ENCODE measurements at places on chromosomes 6 and 20.

DNA sequence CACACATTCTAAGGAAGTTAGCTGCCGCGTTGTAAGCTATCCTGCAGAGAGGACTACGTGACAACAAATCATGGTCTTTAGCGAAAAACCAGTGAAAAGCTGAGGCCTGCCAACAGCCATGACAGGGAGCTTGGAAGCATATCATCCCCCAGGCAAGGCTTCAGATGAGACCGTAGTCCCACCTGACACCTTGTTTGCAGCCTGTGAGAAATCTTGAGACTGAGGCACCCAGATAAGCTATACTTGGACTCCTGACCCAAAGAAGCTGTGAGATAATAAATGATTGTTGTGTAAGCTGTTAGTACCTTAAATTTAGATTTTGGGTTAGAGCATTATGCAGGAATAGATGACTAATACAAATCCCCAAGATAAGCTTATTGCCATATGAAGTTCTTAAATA, 45.4 kb upstream of the SENP6 start:
- no peak for DNase-seq

- DNase-seq = no peak
These were observed 13.7 kb downstream of the DACT2 start for GRCh38 chr6:168305863-168306262.

DNA sequence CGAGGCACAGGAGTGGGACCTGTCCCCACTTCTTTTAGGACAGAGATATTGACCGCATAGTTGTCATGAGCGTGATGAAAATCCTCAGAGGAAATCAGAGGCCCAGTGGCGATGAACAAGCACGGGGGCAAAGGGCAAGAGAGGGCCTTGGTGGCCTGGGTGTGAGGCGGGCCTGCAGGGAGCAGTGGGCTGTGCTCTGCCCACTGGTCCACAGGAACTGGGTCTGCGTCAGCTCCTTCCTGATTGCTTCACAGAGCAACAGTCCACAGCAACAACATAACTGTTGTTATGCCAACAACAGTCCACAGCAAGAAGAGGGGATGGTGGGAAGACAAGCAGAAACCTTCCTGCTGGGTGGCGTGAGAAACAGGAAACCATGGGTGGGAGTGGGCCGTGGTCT, 335.6 kb downstream of the ZFAND3 start:
- DNase-seq = no peak

- no peak for DNase-seq
These were observed 187.6 kb upstream of the SULF2 start for GRCh38 chr20:47972916-47973309.

GRCh38 chr6:37049758-37050044, 44.2 kb downstream of the FGD2 start:
- no peak for DNase-seq

DNA sequence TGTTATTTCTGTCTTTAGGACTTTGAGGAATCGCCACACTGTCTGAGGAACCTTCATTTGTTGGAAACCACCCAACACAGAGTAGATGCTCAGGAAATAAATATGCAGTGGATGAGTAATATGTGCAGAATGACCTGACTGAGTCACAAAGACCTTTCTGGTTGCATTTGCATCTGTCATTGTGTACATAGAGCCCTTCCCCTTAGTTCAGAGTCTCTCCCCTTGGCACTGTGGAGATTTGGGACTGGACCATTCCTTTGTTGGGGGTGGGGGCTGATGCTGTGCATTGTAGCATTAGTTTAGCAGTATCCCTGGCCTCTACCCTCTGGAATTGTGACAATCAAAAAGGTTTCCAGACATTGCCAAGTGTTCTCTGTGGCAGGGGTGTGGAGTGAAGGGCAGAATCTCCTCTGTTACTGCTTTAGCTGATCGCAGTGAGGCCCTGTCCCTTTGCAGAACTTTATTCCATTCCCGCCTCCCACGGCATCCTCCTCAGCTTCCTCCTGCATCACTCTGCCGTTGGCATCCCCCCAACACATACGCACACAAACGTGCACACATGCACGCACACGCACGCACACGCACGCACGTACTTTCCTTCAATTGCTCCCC, 64.5 kb downstream of the EYA2 start:
- no peak for DNase-seq

GRCh38 chr6:143773506-143774150, 69.5 kb upstream of the LTV1 start:
- DNase-seq = no peak

DNA sequence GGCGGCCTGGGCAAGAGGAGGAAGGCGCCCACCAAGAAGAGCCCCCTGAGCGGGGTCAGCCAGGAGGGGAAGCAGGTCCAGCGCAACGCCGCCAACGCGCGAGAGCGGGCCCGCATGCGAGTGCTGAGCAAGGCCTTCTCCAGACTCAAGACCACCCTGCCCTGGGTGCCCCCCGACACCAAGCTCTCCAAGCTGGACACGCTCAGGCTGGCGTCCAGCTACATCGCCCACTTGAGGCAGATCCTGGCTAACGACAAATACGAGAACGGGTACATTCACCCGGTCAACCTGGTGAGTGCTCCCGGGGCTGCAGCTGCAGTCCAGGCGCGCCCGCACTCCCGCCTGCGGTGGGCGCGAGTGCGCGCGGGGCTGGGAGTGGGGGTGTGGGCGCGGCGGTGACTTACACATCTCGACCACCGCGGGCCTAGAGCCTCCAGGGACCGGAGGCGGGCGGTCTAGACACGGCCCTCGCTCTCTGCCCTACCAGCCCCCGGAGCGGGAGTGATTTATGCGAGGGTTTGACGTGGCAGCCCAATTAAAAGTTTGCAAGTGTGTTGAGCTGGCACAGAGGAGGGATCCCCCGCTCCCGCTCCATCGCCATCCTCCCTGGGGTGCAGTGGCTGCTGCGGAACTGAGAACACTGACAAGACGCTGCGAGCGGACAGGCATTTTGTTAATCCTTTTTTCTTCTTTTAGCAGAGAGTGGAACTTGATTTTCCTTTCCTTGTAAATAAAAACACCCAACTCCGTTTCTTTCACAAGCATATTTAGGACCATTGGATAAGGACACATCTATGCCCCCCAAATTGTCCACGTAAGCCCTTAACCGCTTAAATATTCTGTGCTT, 867 bp downstream of the TCF21 start:
- DNase-seq = no peak

GRCh38 chr6:137589067-137589848, 95.1 kb upstream of the OLIG3 start:
- DNase-seq = no peak

DNA sequence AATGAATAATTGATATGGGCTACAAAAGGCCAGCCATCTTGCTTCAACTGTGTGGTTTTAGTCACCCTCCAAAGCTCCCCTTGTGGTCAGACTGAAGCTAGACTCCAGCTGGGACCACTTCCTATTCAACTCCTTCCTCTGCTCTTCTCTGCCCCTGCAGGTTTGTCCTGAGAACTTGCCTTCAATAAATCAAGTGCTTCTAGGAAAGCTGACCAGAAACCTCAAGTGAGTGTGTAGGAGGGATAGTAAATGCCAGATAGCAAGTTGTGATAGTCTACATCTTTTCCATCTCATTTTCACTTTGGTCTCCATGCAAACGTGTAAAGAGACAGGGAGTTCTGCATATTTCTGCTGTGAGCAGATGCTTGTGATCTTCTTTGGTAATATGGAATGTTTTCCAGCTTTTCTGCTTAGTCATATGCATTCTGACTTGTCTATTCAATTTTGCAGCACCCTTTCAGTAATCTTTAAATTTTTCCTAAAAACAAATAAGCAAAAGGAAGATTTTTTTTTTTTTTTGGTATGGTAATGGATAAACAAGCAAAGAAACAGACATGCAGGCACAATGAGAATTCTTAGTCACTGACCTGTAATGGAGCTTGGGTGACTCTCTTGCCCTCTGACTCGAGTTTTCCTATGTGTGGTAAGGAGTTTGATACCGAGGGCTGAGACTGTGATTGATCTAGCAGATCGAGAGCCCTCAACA, 201.3 kb upstream of the BTBD3 start:
- DNase-seq = no peak

DNA sequence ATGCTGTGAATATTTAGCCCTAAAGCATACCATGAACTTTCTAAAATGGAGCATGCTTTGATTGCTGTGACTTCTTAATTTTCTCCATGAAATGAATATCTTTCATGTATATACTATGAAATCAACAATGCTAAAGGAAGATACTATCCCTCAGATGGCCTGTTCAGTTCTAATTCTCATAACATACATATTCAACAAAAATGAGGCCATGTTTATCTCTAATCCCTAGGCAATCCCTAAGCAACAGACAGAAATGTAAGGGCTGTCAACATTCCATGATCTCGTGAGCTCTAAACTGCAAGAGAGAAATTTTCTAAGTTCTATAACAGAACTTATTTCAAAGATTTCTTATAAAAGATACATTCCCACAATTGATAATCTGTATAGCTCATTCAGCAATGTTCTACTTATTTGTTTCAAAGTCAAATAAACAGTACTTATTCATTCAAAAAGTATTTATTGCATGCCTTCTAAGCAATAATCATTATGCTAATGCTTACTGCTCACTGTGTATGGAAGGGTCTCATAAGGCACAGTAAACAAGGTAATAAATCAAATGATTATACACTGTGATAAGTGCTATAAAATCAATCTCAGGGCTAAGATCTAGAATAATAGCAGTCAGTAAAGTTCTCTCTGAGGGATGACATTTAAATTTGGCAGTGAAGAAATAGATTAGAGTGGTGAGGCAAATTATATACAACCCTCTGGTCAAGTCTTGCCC, 492.9 kb downstream of the PHF3 start:
- DNase-seq = no peak

GRCh38 chr6:153392156-153392555, 261.1 kb upstream of the RGS17 start:
- DNase-seq = no peak

DNA sequence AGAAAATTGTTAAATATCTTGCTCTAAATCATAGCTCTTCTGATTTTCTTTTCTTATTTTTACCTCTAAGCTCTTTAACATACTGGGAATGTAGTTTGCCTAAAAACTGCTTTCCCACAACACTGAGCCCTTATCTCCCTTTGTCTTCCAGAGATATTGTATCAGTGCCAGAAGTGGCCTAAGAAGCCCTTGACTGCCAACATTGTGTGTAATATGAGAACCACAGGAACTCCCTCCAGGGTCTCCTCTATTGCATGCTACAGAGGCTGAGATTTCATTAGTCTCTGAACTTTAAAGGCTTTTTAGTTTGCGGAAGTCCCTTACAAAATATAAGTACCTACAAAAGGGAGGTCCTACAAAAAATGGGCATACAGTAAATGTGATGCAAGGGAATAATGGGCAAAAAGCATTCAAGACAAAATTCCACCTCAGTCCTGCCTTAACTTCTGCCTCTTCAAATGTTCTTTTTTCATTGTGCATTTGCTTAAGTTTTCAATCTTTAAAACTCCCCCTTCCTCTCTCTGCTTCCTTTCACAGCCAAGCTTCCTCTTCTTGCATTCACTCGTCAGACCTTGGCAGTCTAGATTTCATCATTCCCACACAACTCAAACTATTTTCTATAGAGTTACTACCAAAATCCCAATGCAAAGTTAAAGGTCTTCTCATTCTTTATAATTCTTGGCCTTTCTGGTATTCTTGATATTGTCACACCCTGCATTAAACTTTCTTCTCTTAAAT, 76.5 kb downstream of the ADGRG6 start:
- DNase-seq = no peak

- DNase-seq = no peak
These were observed 1.9 kb downstream of the SLC22A16 start for GRCh38 chr6:110474500-110474899.

- DNase-seq = no peak
These were observed 363.9 kb downstream of the KIF16B start for GRCh38 chr20:16209357-16209756.

DNA sequence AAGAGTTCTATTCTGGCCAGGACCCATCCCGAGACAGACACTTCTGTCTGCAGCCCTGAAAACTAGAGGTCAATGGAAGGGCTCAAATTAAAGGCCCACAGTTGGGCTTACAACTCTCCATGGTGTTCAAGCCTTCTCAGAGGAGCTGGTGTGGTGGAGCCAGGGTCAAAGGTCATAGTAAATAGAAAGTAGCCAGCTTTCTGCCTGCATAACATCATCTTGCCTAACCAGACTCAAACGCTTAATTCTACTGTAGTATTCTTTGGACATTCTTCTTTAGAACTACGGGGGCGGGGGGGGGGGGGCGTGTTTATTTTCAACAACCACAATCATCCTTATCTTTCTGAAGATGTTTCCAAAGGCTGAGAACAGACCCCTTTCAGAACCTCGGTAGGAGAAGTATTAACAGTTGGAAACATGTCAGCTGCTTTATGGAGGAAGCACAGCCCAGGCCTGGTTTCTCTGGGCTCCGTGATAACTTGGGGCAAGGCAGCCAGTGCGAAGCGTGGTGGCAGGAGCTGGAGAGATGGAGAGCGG, 1.5 kb upstream of the RREB1 start:
- DNase-seq = no peak

- DNase-seq = no peak
These were observed 14.3 kb downstream of the PCMTD2 start for GRCh38 chr20:64269604-64270411.

DNA sequence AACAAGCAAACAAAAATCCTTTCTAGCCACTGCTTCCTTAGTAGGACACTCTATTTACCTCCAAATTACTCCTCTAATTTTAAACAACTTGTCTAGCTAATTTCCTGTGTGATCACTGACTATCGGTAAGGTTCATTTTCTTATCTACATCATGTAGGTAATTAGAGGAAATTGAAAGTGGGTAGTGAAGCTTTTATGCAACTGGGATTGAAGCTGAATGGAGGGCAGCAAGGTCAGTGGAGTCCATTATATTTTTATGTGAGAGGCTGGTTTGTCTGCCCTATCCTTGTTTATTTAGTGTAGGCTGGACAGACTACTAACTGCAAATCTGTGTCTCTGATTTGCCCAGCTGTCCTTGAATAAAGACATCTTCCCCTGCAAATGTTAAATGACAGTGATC, 88.5 kb upstream of the SIM1 start:
- no peak for DNase-seq

- DNase-seq = no peak
These were observed 434.8 kb downstream of the MAFB start for GRCh38 chr20:40254023-40254772.

- DNase-seq = no peak
These were observed 306.7 kb downstream of the RNF144B start for GRCh38 chr6:18693881-18694280.

GRCh38 chr20:9200196-9200595, 131.3 kb downstream of the PLCB4 start:
- no peak for DNase-seq

- DNase-seq = no peak
These were observed 20.1 kb upstream of the FAXC start for GRCh38 chr6:99369533-99369932.

- no peak for DNase-seq
These were observed 2.5 kb downstream of the PHACTR1 start for GRCh38 chr6:12719017-12719416.

- no peak for DNase-seq
These were observed 24.4 kb downstream of the PCMTD2 start for GRCh38 chr20:64279826-64280459.

GRCh38 chr6:118893064-118893806, 717 bp upstream of the ASF1A start:
- peak; percentile 28 for DNase-seq
